ENCODE measurements at places on chromosomes 6 and 20. TPM values are rescaled to one million over a fixed set of nuclear protein-coding genes. Genes with fewer than 3 reads are reported as not detected.

The OPRM1 gene
- 0.04 TPM for polyA plus RNA-seq

The ANGPT4 gene
- 0.26 TPM for polyA plus RNA-seq

The ENPP1 gene
- 21.4 TPM for polyA plus RNA-seq

The PAX1 gene
- 0.29 TPM for polyA plus RNA-seq

The TCEA2 gene
- polyA plus RNA-seq = 77.9 TPM

The SIM1 gene
- 21.8 TPM for polyA plus RNA-seq

The C4A gene
- polyA plus RNA-seq = 11.1 TPM

The GRIK2 gene
- 16.9 TPM for polyA plus RNA-seq

The RBM24 gene
- polyA plus RNA-seq = 1.5 TPM

The LTB gene
- polyA plus RNA-seq = 1.1 TPM

The ADGB gene
- polyA plus RNA-seq = 0.72 TPM

The MYT1 gene
- polyA plus RNA-seq = 0.58 TPM

The MACROD2 gene
- polyA plus RNA-seq = 14.4 TPM

The PTCHD4 gene
- 1.8 TPM for polyA plus RNA-seq

The LY6G5C gene
- polyA plus RNA-seq = 2.9 TPM

The PRR18 gene
- 0.26 TPM for polyA plus RNA-seq

The RRAGD gene
- polyA plus RNA-seq = 30.8 TPM

The PEDS1 gene
- 28.7 TPM for polyA plus RNA-seq

The SLC25A27 gene
- polyA plus RNA-seq = 41.8 TPM

The OR10C1 gene
- not detected for polyA plus RNA-seq

The C6orf52 gene
- polyA plus RNA-seq = 5.9 TPM

All from right renal pelvis (tissue), 4 donors.